ENCODE measurements at places on chromosomes 12 and 14.

DNA sequence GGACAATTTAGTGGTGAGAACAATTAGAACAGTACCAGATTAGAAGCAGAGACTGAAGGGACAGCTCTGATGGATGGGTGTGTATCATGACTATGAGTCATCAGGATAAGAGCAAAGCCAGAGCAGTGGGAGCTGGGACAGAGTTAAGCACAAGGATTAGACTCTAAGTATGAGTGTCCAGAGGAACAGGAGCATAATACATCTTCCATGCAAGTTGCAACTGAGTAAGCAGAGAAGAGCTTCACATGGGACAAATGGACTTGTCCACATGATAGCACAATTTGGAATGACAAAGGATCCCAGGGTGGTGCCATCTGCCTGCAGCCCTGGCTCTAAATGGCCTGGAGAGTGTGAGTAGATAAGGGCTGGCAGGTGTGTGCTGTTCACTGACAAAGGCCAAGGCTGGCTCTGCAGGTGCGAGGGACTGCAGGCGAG is 226.4 kb upstream of the CAND1 start:
- DNase-seq, result no peak

- DNase-seq, result no peak
Observed at GRCh38 chr14:69059658-69060623, 80.8 kb upstream of the ACTN1 start.

DNA sequence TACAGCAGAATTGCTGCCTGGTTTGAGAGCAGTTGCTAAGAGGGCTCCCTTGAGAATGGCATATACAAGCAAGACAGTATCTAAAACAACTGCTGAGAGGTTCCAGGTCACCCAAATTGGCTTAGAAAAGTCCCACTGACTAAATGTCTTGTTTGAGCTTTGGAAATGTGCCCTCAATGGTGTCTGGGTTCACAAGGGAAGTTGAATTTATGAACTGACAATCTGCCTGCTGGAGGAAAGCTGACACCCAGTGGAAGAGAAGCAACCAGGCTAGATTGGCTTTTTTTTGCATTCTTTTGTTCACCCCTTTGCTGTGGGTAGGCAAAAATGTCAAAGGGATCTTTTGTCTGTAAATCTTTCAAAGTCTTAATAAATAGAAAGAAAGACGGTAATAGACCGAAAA is 44.6 kb upstream of the NPFF start:
- no peak for DNase-seq

GRCh38 chr12:7265251-7265650 is 38.6 kb upstream of the ACSM4 start:
- DNase-seq, result no peak

DNA sequence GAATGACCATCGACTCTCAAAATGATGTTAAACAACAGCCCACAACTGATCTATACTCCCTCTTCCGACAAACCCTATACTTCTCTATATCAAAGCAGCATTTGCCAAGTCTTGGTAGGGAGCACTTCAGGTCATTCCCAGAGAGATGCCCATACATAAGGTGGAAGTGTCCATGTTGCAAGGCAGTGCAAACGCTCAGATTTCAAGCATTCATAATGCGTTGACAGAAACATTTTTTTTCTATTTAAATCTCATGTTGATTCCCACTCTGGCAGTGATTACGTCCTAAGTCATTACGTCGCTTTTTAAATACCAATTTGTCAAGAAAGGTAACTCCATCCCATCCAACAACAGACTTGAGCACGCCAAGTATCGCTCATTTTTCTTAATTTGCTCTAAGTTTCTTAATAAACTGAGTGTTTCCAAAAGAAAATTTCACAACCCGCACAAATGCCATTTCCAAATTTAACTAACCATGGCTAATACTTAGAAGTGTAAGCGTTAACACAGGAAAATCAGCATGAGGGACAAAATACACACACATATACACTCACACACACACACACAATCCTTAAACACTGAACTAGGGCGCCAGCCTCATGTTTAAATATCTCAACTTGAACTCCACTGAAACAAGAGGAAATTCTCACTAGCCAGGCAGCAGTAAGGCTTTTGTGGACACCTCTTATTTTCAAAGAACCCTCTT is 1.1 kb downstream of the GXYLT1 start:
- DNase-seq, result peak; percentile 22

DNA sequence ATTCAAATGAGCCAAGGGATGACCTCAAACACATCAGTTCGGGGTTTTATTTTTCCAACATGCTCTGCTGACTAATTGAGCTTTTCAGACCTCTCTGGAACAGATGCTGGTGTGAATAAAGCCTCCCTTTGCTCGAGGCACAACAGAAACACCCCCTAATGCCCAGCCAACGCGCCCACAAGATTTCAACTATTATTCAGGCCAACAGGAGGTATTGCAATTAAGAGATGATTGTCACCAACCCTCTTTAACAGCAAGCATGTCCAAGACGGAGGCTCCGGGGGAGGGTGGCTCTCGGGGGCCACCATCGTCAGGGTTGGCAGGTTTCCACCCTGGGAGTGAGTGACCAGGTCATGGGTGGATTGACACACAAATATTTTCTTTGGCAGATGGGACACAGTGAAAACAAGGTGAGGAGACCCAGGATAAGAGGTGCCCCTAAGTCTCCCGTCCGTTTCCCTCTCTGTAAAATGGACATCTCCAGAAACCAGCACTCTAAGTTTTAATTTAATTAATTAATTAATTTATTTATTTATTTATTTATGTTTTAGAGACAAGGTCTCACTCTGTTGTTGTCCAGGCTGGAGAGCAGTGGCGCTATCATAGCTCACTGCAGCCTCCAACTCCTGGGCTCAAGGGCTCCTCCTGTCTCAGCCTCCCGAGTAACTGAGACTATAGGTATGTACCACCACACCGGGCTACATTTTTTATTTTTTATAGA is 56.1 kb downstream of the MAP1LC3B2 start:
- DNase-seq, result no peak

- DNase-seq, result no peak
Observed at GRCh38 chr12:131370321-131370720, 340.6 kb upstream of the SFSWAP start.

DNA sequence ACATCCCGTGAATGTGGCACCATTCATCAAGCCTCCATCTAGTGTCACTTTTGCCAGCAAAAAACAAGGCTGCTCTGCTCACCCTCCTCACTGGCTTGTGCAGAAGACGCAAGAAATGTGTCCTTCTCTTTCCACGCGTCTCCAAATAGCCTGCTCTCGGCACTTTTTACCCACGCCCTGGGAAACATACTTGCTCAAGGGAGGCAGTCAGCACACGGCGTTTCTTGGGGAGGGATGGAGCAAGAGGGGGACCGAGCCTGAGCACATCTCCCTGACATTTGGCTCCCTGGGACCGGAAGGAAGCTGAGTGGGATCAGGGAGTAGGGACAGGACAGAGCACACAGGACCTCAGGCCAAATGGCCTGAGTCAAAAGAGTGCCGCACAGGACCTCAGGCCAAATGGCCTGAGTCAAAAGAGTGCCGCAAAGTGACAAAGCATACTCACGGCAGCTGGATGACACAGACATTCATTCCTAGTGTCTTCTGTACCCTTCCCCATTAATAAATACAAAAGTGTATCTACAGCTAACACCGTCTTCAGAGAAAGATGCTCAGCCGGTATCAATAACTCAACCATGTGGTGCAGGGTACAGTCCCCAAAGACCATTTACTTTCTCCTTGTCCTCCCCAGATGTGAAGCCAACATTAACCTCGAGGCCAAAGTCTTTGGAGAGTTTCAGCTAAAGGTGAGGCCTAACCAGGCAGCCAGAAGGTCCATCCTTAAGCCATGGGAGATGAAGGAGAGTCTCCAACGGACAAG is 7.1 kb downstream of the BCL11B start:
- DNase-seq, result peak; percentile 13

GRCh38 chr14:50892255-50892654 is 20.4 kb downstream of the ABHD12B start:
- no peak for DNase-seq

- DNase-seq, result no peak
Observed at GRCh38 chr12:95571369-95571768, 20.1 kb upstream of the USP44 start.

DNA sequence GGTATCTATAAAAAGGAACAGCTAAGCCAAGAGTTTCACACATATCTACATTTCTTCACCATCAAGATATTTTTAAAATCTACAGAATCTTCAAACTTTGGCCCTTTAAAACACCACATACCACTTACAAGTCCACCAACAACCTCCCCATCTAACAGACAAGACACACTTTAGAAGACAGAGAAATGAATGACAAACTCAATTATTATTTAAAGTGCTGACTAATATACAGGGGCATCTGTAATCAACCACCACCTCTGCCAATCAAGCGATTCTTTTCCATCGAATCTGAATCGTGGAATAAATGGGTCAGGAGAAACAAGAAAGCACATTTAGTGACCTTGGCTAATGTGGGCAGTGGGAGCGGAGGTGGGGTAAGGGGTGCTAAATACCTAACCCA is 7.7 kb downstream of the SETD3 start:
- no peak for DNase-seq

DNA sequence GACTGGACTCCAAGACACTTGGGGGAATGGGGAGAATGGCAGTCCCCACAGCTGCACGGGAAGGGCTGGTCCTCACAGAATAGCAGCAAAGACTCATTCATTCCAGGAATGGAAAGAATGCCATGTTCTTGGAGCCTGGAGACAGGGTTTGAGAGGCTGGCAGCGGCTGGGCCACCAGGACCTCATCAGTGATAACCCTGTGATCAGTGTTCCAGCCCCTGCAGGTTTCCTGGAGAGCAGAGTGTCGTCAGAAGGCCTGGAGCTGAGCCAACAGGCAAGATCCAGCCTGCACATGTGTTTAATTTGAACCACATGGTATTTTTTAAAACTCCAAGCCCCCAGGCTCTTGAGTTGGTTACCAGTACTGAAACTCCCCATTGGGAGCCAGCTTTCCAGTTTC is 11.3 kb downstream of the BDKRB1 start:
- no peak for DNase-seq

DNA sequence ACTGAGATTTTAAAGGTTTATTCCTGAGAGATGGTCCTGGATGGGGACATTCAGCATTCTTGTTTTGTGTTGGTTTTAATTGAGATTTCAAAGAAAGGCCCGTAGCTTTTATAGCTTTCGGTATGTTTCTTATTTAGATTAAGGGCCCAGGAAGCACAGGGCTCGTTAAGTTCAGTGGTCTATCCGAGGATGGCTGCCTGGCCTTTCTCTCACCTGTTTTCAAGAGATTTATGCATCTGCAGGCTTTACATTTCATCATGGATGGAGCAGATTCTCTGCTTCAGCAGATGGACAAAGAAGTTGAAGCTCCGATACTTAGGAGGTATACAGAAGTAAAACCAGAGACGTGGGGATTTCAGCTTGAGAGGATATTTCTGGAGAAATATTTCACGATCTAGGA is 16.0 kb downstream of the FZD10 start:
- no peak for DNase-seq

- no peak for DNase-seq
Observed at GRCh38 chr12:11744410-11744801, 94.9 kb downstream of the ETV6 start.

DNA sequence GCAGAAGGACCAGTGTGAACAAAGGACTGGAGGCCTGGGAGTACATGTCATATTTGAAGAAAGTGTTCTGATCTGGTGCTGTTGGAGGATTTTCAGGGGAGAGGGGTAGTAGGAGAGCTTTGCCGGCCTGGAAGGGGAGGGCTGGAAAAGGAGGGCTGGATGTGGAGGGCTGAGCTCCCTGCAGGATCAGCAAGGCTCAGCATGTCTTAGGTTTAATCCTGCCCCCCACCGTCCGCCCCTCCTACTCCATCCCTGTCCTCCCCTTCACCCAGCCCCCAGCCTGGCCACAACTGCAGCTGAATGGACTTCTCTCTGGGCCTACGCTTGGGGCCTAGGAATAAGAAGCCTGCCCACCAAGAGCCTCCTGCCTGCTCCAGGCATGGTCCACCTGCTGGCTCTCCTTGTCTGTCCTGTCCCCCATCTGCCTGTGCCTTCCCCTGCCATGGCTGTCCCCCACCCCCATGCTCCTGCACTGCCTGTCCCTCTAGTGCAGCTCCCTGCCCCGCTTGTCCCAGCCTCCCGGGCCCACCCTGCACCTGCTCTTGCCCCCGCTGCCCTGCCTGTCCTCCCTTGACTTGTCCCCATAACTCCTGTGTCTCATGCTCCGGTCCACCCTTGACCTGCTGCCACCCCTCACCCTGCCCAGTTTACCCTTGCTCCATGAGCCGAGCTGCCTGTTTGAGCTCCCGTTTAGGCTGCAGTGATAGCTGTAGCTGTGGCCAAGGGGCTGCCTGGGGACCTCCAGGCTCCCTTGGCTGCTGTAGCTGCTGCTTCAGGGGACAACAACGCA is 9.8 kb upstream of the RARG start:
- no peak for DNase-seq

DNA sequence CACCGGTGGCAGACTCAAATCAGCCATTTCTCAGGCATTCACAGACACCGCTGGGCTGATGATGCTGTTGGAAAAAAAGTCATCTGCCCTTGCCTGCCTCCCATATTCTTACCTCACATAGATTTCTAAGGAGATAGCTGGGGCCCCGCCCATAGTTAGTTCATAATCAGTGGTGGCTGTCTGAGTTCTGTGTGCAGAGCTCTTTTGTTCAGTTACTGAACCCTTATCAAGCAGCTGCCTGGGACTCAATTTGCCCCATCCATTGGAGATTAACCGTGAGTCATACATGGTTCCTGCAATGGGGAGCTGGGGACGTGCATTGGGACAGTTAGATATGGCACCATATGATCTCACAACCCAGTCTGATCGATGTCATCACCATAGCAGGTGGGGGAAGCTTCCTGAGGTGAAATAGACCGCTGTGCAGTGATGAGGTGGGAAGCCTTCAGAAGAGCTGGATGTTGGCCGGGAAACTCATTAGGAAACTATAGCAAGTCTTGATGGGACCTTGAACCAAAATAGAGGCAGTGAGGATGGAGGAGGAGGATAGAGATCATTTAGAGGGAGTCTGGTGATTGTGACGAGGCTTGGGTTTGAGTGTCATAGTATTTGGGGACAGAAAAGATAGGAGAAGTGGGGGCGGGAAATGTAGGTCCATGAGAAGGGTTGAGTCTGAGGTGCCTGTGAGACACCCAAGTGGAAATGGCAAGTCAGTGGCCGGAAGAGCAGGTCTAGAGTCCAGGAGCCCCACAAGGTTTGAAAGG is 147.8 kb downstream of the GCH1 start:
- no peak for DNase-seq

GRCh38 chr12:50690925-50691324 is 73.0 kb upstream of the ATF1 start:
- no peak for DNase-seq

Data from naive thymus-derived CD4-positive, alpha-beta T cell (primary cell).